Bronchial epithelial cell (primary cell): ENCODE measurements at places on chromosomes 1 and 21.
A peak's percentile ranks its signal among the peaks of the same experiment; 100 is the strongest.

DNA sequence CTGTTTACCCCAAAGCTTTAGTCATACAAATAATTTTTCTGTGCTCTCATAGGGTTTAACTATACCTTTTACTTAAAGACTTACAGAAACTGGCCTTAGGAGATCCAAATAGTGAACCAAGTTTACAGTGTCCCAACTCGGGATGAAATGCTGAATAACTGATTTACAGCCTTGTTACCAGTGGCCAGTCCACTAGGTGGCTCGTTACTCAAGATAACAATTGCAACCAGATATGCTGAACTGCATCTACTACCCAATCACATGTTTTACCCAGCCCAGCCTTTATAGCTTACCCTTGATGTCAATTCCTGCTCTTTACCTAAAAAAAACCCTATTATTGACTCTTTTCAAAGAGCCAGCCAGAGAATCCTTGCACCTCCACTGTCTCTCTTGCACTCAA is 1148.8 kb upstream of the ADGRL4 start:
- DNase-seq: peak; percentile 25

DNA sequence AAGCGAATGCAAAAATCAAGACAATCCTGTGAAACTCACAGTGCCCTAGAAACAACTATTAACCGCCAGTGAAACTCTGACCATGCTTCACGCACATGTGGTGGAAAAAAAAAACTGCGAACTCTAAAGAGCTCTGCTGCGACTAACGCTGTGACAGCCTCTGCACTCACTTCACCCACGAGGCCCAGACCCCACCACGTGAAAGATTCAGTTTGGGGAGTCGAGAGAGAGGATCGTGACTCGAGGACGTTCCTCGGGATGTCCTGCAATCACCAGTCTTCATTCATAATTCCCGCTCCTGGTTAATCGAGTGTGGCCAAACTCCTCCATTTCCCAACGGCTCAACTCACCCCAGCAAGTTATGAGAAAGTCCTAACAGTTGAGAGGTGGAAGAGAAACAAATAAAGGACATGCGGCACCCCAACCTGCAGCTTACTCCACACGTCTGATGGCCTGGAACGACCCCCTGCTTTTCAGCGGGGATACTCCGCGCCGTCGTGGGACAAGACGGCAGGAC is 1.1 kb downstream of the SERBP1 start:
- DNase-seq: no peak

- DNase-seq: peak; percentile 99
Observed at GRCh38 chr1:51690285-51690961, 73.5 kb downstream of the OSBPL9 start.

GRCh38 chr21:45596704-45597318 is 46.7 kb upstream of the PCBP3 start:
- DNase-seq: peak; percentile 29
